ENCODE measurements at places on chromosomes 6 and 20.

- no peak for DNase-seq
These were observed 109.4 kb downstream of the SYNDIG1 start for GRCh38 chr20:24578567-24579415.

- no peak for DNase-seq
These were observed 179.9 kb upstream of the RUNX2 start for GRCh38 chr6:45148278-45148677.

GRCh38 chr6:143707697-143708096 is 29.9 kb downstream of the PHACTR2 start:
- no peak for DNase-seq

DNA sequence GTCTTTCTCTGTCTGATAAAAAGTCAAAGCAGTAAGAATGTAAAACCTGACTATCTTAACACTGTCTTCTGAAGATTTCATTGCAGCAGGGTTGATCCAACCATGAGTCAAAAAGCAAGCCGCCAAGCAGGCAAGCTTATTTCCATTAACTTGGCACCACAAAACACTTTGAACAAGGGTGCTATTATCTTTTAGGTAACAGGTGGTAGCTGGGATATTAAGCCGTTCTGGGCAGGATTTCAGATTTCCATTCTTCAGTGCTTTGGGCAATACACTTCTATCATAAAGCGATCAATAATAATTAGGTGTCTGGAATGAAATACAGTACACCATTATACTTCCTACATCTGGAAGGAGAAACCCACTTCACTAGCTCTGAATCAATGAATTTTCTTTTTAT is 181.9 kb downstream of the TBC1D7 start:
- DNase-seq, result no peak

- DNase-seq, result no peak
These were observed 294.6 kb upstream of the ZNF337 start for GRCh38 chr20:25991051-25991755.

DNA sequence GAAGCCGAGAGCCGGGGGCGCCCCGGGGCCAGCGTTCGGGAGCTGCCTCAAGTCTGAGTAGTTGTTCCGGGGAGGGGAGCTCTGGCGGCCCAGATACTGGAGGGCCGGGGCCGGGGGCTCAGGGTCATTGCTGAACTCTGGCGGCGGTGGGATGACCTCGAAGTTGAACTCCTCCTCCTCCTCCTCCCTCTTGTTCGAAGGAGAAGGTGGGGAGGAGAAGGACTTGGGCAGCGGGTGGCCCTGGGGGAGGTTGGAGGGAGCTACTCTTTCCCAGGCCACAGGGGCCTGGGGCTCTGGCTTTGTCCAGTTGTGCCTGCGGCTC is 37.7 kb downstream of the C6orf132 start:
- no peak for DNase-seq

GRCh38 chr6:107977283-107977682 is 19.3 kb upstream of the SEC63 start:
- DNase-seq, result no peak

DNA sequence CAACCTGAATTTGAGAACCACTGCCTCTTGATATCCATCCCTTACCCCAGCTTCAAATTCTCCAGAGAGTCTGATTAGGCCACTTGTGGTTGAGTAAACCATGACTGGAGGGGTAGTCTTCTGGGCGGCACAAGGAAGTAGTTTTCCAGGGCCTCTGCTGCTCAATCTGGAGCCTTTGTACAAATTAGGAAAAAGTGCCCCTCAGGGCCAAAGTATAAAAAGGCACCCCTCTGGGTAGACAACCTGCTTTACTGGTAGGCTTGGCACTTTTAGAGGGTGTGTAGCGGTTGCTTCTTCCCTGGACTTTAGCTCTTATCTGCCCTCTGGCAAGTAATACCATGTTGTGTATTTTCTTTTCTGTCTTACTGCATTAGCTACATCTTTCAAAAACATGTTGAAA is 32.9 kb upstream of the RPL7L1 start:
- no peak for DNase-seq

GRCh38 chr6:166465671-166466087 is 82.9 kb upstream of the MPC1 start:
- DNase-seq, result no peak

- DNase-seq, result no peak
These were observed 358.6 kb downstream of the BTBD9 start for GRCh38 chr6:38281126-38281525.

GRCh38 chr6:33343953-33344611 is 26.5 kb upstream of the ZBTB22 start:
- DNase-seq, result peak; percentile 10

- no peak for DNase-seq
These were observed 37.5 kb upstream of the FRMD1 start for GRCh38 chr6:168116438-168116974.

- DNase-seq, result no peak
These were observed 87.6 kb downstream of the BMP2 start for GRCh38 chr20:6855104-6855503.

DNA sequence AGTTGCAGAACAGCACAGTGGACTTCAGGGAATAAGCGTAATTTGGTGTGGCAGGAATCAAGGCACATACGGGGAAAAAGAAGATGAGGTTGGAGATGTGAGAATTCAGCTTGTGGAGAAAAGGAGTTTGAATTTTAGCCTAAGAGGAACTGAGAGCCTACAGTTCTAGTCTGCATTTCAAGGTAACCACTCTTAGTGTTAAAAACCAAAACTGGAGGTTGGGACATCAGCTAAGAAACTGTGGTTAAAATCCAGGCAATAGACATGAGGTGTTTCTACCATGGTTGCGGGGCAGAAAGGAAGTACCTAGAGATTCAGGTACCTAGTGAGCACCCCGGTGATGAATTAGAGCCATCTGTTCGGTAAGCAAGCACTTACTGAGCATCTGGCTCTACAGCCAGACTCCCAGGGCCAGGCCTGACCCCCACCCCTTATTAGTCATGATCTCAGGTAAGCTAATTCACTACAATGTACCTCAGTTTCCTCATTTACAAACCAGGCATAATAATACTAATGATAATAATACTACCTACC is 44.4 kb downstream of the FAXC start:
- no peak for DNase-seq

DNA sequence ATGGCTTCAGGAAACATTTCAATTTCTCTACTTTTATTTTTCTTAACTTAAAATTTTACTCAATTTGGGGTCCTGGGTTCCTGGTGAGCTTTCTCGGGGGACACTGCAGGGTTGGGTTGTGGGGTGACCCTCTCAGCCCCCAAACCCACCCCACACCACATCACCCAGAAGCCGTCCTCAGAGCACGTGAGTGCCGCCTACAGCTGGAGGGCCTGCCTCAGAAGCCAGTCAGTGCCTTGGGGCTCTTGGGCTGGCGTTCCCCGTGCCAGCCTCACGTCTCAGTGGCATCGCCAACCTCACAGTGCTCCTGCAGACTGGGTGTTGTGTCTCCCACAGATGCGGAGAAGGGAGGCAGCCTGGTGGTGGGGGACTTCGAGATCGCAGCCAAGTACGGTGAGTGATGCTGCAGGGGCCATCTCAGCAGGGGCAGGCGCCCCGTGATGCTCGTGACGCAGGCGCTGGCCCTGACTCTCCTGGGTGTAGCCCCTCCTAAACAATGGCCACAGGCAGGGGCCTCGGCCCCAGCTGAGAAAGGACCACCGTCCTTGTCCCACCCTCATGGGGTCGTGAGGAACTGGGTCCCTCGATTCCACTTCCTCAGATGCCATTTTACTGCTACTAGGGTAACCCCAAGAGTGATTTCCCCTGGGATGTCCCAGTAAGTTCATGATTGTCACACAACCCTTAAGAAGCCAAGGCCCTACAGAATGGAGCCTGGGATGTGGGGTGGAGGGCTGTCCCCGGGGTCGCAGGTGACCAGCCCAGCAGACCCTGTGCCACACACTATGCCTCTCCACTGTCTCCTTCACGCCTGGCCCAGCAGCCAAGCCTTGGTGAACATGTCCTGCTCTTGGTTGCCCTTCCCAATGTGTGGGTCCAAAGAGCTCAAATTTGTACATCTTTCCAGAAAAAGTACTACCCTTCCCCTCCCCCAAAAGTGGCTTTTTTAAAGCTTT is 23.8 kb upstream of the PYGB start:
- no peak for DNase-seq

GRCh38 chr6:28673787-28674671 is 148.3 kb downstream of the GPX5 start:
- DNase-seq, result peak; percentile 81

GRCh38 chr20:14959506-14960475 is 622.4 kb upstream of the FLRT3 start:
- no peak for DNase-seq

GRCh38 chr6:167921831-167922230 is 75.6 kb upstream of the KIF25 start:
- no peak for DNase-seq

DNA sequence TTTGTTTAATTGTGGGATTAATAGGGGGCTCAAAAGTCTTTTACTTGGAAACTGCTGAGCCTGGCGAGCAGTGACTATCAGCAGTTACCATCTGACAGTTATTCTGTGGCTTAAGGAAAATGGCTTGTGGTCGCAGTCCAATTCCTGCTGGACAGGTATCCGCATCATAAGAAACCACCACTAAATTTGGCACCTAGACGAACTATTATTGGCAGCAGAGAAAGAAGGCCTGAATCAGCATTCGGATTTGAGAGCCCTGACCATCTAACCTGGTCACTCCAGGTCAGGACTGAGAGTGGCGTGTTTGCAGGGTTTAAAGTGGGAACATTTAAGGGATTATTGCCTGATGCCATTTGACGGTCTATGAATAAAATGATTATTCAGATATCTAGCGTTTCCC is 146.4 kb downstream of the RPS12 start:
- DNase-seq, result no peak

DNA sequence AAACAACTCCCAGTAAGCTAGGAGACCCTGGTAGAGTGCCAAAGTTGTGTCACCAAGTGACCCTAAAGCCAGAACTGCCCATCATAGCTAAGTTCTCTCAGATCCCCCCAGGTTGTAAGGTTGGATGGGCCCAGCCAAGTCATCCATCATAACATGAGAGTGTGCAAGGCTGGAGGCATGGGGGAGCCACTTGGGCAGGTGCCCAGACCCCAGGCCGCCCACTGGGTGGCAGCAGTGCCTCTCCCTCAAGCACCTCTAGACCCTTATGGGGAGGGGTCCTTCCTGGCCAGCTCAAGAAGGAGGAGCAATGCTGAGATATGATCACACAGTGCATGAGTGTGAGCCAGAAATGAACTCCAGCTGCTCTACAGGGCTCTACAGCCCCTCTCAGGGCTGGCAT is 154.5 kb downstream of the MYLK4 start:
- DNase-seq, result peak; percentile 5

- DNase-seq, result no peak
These were observed 1.4 kb upstream of the CLPSL2 start for GRCh38 chr6:35775031-35775430.

DNA sequence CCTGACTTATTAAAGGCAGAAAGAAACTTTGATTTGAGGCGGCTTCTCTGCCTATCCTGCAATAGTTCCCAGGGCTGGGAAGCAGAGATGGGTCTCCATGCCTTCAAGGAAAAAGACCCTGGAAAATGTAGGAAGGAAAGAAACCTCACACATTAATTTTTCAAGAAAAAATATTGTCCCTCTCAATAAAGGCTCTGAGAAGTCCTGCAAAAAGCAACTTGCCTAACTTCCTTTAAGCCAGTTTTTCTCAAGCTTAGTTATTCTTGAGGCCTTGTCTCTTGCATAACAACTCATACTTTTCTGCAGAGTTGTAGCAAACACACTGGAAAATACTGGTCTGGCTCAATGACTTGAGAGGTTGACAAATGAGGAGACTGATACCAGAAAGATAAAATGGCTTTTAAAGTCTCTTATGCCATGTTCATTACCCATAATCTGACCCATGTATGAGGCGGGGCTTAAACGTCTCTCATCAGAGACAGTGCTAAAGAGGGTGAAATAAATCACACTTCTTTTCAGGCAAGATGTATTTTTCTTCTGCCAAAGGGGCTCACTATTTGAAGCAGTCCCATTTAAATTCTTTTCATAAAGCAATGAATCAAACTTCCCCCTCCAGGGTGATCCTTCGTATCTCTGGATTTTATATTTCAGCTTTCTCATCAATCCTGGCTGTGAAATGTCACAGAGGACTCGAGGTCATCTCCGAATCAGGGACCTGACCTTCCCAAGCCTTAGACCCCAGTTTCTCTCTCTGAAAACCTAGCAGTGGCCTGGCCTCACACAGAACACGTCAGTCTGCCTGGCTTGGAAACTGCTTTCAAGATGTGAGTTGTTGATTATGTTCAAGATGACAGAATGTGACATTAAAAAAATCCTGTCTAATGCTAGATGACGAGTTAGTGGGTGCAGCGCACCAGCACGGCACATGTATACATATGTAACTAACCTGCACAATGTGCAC is 82.3 kb upstream of the KCNG1 start:
- DNase-seq, result no peak

DNA sequence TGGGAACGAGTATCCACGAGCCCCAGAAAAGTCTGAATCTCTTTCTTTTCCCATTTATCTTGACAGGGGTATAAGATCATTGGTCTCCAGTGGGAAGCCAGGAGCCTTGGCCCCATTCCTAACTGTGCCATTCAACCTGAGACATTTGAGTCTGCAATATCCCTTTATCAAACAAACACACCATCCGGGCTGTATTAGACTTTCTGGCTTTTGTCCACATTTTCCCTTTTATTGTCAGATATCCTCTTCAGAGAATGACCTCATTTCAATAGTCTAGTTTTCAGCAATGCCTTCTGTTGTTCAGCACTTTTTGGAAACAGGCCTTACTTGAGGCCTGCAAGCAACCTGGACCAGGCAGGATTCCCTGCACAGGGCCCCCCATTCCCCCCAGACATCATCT is 15.7 kb downstream of the BPIFA1 start:
- DNase-seq, result no peak

DNA sequence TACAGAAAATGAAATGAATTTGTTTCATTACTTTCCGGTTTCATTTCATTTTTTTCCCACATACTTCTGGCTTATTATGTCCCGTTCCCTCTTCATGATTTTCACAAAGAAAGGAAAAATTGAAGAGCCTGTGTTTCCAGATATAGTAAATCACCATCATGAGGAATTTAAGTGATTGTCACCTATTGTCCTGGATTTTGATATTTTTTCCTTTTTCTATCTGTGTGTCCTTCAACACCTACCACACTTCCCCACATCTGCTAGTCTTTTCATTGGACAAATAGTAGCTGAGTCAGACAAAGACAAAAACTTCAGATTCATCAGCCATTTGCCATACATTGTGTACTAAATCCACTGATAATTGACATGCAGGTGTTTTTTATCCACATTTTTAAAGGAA is 258.2 kb upstream of the HSF2 start:
- DNase-seq, result no peak

DNA sequence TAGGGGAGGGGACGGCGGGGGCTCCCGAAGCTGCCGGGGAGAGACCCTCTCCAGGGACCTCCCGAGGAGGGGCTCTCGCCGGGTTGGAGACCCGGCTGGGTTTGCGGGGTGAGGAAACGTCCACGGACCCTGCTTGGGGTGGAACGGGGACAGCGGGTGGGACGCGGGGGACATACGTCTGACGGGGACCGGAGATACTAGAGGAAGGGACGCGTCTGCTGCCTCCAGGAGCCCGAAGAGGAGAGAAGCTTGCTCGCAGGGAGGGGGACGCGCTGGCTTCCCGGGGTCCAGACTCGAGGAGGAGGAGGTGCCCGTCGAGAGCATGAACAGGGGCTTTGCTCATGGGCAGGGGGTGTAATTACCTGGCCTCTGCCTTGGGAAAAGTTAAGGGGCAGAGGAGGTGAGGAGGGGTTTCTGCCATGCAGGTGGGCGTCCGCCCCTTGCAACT is 593 bp downstream of the DNMT3B start:
- peak; percentile 29 for DNase-seq

All from stimulated activated CD4-positive, alpha-beta T cell treated with anti-CD3 and anti-CD28 coated beads, Interleukin-2, amount 100 ng/mL, for 24 hours (primary cell).